Aortic smooth muscle cell (primary cell): ENCODE measurements at places on chromosomes 5 and 9. TPM values are rescaled to one million over a fixed set of nuclear protein-coding genes. Genes with fewer than 3 reads are reported as not detected.

FAM78A gene
- 0.40 and 0.44 TPM in 2 replicates for total RNA-seq

CTXN3 gene
- not detected in 2 replicates for total RNA-seq

KLHL3 gene
- total RNA-seq, result 1.7 and 4.6 TPM in 2 replicates

PCDHGA5 gene
- 1.5 and 2.7 TPM in 2 replicates for total RNA-seq

CFAP77 gene
- not detected in 2 replicates for total RNA-seq

COL15A1 gene
- total RNA-seq, result 2.6 and 2.7 TPM in 2 replicates

FRRS1L gene
- total RNA-seq, result not detected in 2 replicates
